Substantia nigra (tissue), 51 donors: ENCODE measurements at places on chromosomes 16 and 17.
A peak's percentile ranks its signal among the peaks of the same experiment; 100 is the strongest.

DNA sequence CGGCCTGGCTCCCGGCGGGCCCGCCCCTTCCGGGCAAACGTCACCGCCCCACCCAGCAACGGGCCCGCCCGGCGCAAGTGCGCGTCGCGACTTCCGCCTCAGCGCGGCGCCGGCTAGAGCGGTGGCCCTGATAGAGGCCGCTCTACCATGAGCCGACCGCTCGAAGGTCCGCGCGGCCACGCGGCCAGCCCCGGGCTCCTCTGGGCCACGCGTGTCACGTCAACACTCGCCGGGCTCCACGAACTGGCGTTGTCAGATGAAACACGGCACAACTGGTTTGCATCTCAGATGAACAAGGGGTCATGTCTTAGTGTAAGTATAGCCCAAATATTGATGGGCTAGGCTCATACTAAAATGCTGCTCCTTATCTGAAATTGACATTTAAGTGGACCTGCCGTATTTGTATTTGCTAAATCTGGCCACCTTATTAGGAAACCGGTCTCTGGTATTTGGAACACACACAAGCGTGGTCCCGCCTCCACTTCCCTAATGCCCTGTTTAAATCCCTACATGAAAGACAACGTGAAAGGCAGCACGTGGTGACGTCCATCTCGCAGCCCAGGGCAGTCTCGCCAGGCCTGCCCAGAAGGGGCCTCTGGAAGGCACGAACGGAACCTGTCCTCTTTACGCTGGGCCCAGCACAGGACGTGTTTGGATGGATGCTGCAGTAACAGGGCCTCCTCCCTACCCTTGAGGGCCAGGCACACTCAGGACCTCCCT is at the start of gene ZNF598:
Gene ZNF598, minus strand, starts transcription at position 31 of the 720 bp plus-strand sequence.
- DNase-seq = peak; percentile 64

DNA sequence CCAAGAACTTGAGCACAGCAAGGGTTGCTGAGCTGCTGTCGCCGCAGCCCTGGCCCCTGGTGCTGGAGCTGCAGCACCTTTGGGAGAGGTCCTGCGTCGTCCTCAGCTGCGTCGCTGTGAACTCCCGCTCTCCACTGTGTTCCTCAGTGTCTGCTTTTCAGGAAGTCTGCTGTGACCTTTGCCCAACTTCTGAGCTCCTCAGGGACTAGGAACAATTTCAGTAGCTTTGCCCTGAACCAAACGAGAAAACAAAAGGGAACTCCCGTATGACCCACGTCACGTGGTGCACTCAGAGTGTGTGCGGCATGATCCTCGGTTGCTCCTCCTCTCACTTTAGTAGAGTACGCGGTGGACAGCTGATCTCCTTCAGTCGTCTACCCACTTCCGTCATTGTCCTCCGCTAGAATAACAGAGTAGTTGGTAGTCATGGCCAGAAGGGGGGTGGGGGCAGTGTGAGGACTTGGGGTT is 44.2 kb downstream of the WDR45B start:
- DNase-seq = no peak

DNA sequence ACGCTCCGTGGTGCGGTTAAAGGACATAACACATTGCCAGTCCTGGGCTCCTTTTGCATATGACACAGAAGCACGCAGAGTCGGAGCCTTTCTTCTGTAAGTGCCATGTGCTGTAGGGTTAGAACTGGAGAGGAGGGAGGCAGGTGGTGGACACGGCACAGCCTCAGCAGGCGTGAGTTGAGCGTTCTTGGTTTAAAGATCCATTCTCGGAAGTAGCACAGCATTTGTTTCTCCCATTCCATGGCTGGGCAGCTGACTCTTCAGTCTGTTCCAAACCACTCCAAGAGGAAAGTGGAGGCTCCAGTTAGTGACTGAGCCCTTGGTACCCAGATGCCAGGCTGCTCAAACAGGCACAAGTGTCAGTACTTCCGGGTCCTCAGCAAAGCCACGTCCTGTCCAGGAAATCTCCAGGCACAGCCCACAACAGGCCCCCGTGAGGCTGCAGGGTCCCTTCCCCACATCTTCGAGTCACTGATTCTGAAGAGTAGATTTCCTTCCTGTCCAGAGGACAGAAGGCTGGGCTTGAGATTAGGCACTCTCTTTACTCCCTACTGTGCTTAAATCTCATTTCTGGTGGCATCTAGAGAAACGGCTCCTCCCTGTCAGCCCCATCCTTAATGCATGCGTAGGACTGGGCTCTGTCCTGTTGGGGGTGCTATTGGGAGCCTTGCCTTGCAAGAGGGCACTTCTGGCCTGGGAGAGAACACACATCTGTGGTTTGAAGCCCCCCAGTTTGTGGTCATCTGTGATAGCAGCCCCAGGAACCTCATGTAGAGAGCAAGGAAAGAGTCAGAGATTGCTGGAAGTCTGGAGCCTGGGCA is 39.6 kb upstream of the NAT9 start:
- no peak for DNase-seq

GRCh38 chr17:36661047-36661666 is 59.8 kb downstream of the MRM1 start:
- DNase-seq = no peak

DNA sequence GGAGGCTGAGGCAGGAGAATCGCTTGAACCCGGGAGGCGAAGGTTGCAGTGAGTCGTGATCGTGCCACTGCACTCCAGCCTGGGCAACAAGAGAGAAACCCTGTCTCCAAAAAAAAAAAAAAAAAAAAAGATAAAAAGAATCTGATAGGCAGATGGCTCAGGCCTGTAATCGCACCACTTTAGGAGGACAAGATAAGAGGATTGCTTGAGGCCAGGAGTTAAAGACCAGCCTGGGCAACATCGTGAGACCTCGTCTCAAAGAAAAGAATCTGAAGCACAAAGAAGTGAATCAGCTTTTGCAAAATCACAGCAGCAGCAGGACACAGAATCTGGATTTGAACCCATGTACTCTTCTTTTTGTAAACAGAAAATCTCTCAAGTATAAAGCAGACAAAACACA is 7.6 kb downstream of the NOB1 start:
- DNase-seq = no peak

DNA sequence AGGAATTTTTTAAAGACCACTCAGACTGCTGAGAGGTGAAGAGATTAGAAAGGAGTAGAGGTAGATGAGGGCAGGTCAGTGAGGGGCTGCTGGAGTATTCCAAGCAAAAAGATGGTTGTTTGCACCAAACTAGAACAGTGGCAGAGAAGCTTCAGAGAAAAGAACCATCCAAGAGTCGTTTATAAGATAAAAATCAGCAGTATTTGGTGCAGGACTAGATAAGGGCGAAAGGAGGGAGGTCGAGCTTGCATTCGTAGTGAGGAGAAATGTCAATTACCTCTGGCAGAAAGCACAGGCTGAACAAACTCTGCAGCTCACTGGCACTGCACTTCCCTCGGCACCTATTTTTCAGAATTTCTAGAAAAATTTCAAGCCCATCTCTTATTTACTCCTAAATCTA is 9.6 kb downstream of the TEX2 start:
- DNase-seq = no peak

DNA sequence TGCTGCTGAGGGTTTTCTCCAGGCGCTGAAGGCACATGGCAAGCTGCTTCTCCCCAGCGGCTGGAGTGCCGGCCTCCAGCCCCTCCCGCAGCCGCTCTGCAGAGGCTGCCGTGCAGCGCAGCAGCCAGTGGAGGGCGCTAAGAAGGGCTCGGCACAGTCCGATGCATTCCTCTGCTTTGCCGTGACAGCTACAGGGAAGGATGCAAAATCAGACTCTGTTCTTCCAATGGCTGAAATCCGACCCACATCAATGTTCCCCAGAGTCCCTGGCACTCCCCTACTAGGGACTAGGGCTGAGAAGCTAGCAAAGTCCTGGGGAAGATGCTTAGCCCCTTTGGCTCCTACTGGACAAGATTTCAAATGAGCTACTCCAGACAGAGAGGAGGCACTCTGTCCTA is 19.0 kb downstream of the MED24 start:
- peak; percentile 21 for DNase-seq

GRCh38 chr17:43200127-43200526 is 11.5 kb upstream of the TMEM106A start:
- DNase-seq = no peak

DNA sequence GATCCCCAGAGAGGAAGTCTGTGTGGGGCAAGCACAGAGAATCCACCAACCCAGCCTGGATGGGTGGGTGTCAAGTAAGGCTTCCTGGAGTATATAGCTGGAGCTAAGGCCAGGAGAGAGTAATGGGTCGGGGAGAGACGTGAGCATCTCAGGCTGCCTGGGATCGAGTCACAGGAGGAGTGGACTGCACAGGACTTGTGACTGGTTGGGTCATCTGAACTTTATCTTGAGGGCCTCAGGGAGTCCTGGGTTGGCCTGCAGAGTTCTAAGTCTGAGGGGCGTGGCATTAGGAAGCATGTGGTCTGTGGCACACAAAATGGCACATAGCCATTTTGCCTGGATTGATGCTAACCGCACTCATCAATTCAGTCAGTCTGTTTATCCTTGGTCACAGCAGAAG is 1.5 kb downstream of the PLA2G15 start:
- no peak for DNase-seq

DNA sequence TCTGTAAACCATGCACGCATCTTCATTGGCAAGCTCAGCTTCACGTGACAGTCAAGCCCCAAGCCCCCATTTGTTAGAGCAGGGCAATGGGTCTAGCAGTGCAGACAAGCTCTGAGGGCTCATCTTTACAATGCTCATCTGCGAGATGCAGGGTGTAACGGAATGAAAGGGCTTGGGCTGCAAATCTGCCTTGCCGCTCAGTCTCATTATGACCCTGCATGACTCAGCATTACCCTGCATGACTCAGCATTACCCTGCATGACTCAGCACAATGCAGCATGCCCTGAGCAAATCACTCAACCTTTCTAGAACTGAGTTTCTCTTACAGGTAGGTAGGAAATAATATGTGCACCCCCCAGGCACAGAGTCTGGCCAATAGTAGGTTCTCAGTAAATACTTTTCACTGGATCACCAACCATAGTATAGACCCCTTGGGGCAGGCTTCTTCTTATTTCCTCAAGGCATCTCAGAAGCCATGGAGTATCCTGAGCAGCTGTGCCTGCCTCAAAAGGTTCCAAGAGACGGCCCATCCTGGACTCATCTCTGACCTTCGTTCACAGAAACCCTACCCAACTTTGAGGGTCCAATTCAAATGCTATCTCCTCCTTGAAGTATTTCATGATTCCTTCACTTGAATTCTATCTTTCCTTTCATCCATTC is 391.3 kb upstream of the CDH5 start:
- no peak for DNase-seq

DNA sequence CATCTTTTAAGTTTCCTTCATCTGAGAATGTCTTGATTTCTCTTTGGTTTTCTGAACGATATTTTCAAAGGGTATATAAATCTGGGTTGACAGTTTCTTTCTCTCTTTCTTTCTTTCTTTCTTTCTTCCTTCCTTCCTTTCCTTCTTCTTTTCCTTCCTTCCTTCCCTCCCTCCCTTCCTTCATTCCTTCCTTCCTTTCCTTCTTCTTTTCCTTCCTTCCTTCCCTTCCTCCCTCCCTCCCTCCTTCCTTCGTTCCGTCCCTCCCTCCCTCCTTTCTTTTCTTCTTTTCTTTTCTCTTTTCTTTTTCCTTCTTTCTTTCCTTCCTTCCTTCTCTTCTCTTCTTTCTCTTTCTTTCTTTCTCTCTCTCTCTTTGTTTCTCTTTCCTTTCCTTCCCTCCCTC is 7.6 kb upstream of the KRT39 start:
- DNase-seq = no peak

DNA sequence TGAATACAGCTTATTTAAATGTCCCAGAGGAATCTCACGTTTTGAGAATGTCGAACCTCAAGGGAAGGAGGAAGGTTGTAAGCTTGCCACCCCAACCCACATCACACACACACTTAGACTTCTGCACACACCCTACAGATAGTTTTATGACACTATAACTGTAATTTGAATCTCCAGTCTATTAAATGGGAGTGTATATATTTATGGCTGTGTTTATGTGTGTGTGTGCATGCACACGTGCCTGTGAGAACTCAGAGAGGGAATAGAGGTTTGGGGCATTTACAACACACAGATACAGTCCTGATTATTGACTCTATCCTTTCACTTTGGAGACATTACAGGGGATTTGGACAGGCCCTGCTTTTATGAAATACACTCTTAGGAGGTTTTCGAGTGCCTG is 171.5 kb upstream of the MAF start:
- no peak for DNase-seq

- no peak for DNase-seq
These were observed 45.2 kb downstream of the MAP1LC3B start for GRCh38 chr16:87437327-87437726.

- DNase-seq = no peak
These were observed 5.0 kb downstream of the NOTUM start for GRCh38 chr17:81955756-81956544.

DNA sequence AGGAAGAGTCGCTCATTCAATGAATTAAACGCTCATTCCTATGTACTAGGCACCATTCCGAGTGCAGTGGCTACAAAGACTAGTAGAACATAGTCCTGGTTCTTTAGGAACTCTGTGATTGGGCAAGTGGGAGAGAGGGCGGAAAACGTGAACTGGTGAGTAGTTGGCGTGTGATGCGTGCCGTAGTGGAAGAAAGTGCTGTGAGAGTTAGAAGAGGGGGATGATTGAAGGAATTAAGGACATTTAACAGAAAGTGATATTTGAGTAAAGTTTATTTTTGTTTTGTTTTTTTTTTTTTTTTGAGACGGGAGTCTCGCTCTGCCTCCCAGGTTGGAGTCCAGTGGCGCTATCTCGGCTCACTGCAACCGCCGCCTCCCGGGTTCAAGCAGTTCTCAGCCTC is 7.9 kb upstream of the SLFN14 start:
- no peak for DNase-seq

DNA sequence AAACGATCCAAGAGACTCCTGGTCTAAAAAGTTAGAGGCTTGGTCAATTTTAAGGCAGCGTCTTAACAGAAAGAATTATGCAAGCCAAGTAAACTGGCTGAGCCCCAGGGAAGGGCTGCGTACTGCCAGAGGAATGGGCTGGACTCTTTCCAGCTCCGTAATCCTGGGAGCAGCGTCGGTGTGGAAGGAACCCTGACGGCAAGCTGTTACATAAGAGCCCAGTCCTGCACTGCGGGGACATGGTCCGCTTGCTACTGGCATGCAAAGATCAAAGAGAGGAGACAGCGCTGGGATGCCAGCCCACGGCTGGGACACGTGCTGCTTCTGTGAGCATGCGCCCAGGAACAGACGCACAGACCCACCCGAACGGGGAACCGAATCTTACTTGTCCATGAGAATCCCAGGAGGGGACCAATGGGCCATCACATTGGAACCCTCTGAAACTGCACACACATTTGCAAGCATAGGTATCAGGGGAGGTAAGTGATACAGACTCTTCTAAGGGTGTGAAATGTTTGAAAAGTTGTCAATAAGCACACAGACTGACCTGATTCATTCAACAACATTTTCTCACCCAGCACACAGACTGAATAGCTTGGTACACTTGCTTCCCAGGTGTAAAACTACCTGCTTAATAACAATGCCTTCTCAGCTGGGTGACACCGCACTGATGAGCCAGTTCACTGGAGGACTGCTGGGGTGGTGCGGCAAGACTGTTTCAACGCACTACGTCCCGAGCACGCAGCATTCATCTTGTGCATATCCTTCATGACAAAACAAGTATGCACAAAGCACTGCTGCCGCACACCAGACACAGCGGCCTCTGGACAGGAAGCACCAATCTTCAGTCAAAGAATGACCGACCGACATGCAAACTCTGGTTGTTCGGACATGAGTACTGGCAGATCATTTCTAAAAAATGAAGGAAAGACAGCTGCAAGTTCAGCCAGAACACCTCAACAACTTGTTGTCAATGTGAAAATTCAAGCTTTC is 94.9 kb downstream of the ANKRD11 start:
- peak; percentile 76 for DNase-seq

- DNase-seq = no peak
These were observed 2.7 kb downstream of the NDUFAF8 start for GRCh38 chr17:81241648-81242420.

- DNase-seq = no peak
These were observed 387.8 kb upstream of the SALL1 start for GRCh38 chr16:51538707-51539498.
